D341Med (cell line): ENCODE measurements at places on chromosomes 2 and 18.

DNA sequence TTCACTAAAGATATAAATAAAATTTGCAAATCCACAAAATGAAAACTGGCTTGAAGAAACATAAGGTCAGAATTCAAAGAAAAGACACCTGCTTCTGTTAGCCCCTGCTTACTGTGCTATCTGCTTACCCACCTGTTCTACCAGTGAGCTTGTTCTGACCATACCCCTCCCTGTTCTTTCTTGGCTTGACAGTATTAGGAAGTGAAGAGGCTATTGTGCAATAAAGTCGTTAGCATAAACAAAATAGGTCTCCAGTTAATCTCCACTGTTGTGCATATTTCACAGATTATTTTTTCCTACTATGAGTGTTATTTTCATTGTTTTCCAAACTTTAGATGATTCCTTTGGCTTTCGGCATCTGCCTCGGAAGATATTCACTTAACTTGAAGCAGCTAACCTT, 322.1 kb downstream of the CCDC85A start:
- no peak for DNase-seq

GRCh38 chr18:6566338-6566911, 151.7 kb upstream of the L3MBTL4 start:
- no peak for DNase-seq

GRCh38 chr2:1922402-1923025, 178.2 kb upstream of the PXDN start:
- DNase-seq = no peak

GRCh38 chr2:201150454-201151020, 32.4 kb upstream of the CASP10 start:
- no peak for DNase-seq

GRCh38 chr2:168517816-168518215, 61.7 kb downstream of the CERS6 start:
- no peak for DNase-seq

DNA sequence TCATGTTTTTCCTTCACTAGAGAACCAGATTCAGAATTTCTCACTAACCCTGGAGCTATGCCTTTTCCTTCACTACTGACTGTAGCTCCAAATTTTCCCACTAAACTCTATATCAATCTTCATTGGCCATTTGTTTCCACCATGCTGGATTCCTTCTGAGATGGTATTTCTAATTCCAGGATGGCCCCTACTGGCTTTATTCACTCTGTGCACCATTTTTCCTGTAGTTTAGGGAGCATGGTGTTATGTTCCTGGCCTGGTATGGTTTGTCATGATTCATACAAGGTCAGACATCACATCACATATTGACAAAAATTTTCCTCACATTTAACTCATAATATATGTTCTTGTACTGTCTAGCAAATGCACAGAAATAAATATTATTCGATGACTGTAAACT, 229.2 kb upstream of the TFPI start:
- DNase-seq = no peak

DNA sequence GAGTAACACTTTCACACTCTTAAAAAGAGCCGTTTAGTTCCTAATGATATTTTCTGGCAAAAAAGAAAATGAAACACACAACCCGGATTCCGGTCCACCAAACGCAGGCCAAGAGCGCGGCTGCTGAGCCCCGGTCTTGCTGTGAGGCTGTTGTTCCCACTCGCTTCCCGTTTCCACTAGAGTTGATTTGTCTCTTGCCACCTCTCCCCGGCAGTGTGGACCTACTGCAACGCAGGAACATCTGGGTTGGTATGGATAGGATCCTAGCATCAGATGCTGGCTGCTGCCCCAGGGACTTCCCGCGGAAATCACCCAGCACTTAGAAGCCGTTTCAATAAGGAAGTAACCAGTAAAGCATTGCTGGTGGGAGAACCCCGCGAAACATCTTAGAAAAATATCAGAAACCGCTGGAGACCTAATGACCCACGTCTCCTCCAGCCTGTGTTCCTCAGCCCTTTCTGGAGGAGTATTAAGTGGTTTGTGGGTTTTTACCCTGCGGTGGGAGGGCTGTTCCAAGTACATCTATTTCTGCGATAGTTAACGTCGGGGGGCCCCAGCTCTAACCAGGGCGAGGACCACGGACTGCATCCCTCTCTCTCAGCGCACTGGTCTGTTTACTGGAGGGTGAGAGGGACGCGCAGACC, 939 bp downstream of the DOCK10 start:
- DNase-seq = peak; percentile 23

DNA sequence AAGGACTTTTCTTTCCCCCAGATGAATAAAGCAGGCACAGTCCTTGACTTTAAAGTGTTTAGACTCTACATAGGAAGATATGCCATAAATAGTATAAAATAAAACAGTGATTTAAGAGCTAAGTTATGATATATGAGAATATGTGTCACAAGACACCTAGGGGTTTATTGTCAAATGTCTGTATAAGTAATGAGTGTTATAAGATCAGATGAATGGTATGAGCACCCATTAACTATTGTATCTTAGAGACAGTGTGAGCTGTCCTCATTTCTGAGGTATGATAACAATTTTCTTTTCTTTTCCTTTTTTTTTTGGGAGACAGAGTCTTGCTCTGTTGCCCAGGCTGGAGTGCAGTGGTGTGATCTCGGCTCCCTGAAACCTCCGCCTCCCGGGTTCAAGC, 365.3 kb downstream of the RND3 start:
- no peak for DNase-seq

GRCh38 chr2:236194786-236195185, 26.6 kb upstream of the GBX2 start:
- DNase-seq = no peak

GRCh38 chr2:191115391-191115790, 35.4 kb downstream of the STAT4 start:
- no peak for DNase-seq
